ENCODE measurements at places on chromosomes 4 and X.

GRCh38 chr4:153533387-153533786 lies 67.2 kb downstream of the TMEM131L start:
- no peak for DNase-seq

DNA sequence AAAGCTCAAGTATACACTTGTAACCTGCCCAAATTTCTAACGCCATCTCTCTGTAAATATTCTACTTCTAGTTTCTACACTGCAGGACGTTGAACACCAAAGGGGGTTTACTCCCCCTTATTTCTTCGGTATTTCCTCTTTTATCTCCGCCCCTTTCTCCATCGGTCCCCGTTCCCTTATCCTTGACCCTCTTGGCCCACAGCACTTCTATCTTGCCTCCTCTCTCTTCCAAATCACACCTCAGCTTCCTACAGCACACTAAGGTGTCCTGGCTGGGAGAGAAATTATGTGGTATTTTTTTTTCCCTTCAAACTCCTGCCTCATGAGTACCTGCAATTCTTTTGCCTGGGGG lies 715 bp downstream of the ZMAT1 start:
- DNase-seq, result no peak

DNA sequence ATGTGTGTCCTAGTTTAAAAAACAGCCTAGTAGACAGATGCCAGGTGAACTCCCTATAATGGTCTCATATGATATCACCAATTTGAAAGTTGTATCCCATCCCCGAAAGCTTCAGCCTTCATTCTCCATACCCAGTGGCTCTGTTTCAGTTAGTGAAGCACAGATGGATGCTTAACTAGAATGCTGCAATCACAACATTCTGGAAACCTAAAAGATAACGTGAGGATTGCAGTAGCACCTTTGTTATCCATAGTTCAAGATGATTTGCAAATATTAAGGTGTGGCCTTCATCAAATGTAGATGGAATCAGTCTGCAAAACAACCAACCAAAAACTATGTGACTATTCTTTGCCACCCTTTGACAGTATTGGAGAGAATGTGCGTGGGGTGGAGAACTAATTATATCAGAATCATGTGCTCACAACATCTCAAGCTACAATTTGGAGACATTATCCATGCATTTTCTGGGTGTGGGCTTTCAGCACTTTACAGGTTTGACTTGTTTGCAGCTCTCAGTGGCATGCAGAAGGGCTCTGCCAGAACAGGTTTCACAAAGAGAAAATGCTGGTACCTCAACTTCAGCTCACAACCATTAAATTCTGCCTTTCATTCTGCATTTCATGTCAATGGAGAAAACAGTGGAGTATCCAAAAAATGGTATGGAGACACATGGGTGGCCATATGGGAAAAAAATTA lies 18.3 kb upstream of the PPID start:
- DNase-seq, result no peak

GRCh38 chr4:1234811-1235292 lies 14.1 kb downstream of the CTBP1 start:
- no peak for DNase-seq

Data from pancreas (tissue), 10 donors.